ENCODE measurements at places on chromosomes 4 and X.

DNA sequence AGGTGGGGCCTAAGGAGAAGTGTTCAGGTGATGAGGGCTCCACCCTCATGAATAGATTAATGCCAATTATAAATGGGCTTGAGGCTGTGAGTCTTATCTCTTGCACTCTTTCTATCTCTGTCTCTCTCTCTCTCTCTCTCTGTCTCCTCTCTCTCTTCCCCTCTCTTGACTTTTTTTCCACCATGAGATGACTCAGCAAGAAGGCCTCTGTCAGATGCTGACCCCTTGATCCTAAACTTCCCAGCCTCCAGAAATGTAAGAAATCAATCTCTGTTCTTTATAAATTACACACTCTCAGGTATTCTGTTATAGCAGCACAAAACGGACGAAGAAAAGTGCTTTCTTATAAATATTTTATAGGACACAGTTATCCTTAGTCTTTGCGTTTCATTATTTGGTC is 184.9 kb upstream of the PCDH7 start:
- no peak for DNase-seq

GRCh38 chrX:97446298-97446882 is 562.7 kb downstream of the RPA4 start:
- no peak for DNase-seq

GRCh38 chrX:120136840-120137239 is 21.1 kb upstream of the RHOXF1 start:
- no peak for DNase-seq

DNA sequence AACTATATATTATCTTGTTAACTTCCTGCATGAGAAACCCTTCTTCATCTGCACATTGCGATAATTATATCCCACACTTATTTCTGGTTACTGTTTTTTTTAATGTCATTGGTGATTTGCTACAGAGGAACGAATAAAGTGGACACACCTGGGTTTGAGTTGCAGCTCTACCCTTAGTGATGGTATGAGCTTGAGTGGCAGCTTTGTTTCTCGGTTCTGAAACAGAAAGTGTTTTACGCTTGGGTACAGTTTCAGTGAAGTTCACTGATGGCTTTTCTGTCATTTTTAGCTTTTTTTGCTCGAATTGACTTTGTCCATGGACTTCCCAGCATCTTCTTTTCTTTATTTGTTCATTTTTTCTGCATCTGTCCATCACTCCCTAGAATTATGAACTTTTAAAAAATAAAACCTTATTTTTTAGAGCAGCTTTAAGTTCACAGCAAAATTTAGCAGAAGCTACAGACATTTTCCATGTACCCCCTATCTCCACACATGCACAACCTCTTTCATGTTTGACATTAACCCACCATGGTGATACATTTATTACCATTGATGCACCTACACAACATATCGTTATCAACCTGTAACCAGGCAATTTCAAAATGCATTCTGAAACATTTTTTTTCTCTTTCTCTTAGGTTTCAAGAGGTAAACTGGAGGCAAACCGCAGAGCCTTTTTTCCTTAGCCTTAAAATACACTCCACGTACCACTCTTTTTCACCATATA is 1041.6 kb upstream of the PRKX start:
- no peak for DNase-seq

DNA sequence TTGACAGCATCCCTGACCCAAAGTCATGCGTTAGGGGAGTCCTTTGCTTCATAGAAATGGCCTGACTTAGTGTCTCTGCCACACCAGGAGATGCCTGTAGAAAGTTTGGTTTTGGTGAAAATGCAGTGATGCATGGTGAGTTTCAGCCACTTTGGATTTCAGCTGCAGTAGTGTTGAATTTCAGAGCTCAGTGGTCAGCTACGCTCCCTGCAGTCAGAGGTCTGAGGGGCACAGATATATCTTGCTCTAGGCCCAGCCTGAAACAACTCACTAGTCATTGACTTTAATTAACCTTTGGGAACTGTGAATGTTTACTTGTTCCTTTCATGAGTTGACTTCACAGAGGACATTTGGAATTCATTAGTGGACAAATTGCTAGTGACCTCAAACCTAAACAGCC is 17.5 kb downstream of the RBMX2 start:
- no peak for DNase-seq

GRCh38 chrX:39630344-39630743 is 467.4 kb downstream of the BCOR start:
- DNase-seq, result no peak

- no peak for DNase-seq
Observed at GRCh38 chr4:185830263-185830994, 18.4 kb upstream of the SORBS2 start.

DNA sequence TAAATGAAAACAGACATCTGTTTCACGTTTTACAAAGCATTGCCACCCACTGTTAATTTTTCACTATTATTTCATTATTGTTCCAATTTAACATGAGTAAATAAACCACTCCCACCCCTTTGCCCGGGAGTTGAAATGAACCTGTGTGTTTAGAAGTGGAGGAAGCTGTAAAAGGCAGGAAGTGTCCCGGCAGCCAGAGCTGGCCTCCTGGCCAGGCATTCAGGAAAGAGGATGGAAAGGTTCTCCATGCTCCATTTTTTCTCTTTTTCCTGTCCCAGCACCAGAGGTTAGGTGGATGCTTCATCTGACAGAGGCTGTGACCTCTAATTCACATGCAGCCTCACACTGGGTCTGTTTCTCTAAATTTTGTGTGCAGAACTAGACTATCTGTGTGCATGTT is 55.5 kb upstream of the LNX1 start:
- DNase-seq, result no peak

DNA sequence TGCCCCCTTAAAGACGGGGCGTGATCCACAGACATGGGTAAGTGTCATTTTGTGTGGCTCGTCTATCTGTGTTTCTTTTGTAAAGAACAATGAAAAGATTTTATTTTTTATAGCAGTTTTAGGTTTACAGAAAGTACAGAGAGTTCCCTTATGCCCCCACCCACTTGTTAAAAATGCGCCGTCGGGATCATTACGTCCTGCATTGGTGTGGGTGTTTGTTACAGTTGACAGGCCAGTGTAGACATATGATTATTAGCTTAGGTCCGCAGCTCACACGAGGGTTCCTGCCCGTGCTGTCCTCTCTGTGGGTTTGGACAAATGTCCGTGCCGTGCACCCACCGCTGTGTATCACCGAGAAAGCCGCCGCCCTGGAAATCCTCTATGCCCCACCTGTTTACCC is 50.5 kb downstream of the RGS12 start:
- DNase-seq, result no peak

DNA sequence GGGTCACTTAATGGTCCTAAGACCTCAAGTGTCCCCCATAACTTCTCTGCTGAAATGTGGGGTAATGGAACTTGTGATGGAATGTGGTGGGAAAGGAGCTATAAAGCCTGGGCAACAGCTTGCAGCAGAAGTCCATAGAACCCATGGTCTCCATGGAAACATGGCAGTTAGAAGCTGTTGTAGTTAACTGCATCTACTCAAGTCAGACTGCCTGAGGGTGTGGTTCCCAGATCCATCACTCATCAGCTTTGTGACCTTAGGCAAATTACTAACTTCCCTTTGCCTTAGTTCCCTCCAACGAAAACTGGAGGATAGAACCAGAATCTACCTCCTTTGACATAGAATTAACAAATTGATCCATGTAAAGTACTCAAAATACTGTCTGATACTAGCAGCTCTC is 113.0 kb downstream of the SPATA18 start:
- no peak for DNase-seq

DNA sequence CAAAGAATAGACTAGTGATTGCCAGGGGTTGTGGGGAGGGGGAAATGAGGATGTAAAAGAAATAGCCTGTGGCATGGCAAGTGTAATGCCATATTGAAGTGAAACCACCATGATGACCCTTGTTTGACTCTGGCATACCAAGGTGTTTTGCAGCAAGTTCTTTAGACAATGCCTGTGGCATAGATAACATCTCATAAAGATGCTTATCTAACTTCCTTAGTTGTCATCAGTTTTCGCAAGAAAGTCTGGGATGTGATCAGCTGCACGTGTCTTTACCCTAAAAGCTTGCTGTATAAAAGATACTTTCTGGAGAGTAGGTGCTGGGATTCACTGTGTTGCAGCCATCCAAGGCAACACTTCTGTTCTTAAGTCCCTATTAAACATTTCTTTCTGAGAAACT is 176.1 kb upstream of the MAGEB16 start:
- DNase-seq, result no peak

DNA sequence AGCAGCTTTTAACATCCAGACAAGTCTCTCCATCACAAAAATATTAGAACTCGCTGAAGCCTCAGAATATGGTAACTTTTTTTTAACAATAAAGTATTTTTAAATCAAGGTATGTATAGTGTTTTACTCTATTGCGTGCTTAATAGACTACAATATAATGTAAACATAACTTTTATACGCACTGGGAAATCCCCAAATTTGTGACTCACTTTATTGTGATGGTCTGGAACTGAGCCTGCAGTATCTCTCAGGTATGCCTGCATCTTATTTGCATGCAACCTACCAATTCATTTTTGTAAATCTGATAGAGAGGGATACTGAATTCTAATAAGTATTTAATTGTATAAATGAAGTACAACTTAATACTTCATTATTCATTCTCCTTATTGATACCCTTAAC is 823.5 kb downstream of the ADGRL3 start:
- DNase-seq, result no peak
